ENCODE measurements at places on chromosomes 12 and 14.

- DNase-seq, result no peak
Observed at GRCh38 chr14:31777312-31777711, 216.1 kb downstream of the NUBPL start.

DNA sequence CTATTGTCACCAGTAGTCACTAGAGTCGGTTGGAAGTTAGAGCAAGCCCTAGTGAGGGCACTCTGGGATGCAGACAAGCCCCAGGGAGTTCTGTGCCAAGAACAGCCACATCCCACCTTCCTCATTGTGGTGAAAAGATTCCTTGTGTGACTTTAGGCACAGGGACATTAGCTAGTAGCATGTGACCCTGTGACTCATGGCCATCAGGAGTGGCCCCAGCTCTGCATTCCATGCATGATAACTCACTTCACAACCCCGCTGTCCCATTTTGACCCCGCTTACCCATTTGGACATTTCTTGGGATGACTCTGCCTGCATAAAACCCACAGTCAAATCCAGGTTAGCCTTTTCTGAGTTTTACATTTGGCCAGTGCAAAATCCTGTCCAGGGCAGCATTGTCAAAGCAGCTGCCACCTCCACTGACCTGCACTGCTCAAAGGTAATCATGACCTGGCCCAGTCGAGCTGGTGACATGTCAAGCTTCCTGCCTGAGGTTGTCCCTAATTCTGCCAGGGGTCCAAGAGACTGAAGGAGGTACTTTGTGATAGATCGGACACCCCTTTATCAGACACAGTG lies 430.5 kb downstream of the DPF3 start:
- DNase-seq, result no peak

DNA sequence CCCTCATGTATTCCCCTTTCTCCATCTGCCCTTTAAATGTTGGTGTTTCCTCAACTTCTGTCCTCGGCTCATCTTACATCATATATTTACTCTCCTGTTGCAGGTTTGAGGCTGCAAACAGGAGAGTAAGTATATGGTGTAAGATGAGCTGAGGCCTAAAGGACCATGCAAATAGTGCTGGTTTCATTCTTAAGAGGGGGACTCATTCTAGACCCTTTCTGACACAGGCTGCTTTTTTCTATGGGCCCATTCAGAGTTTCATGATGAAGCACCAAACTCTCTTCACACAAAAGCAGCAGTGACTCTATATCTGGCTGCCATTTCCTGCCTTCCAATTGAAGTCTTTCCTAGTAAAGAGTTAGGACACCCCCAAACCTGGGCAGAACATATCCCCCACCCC lies 218.5 kb downstream of the PHLDA1 start:
- DNase-seq, result no peak

DNA sequence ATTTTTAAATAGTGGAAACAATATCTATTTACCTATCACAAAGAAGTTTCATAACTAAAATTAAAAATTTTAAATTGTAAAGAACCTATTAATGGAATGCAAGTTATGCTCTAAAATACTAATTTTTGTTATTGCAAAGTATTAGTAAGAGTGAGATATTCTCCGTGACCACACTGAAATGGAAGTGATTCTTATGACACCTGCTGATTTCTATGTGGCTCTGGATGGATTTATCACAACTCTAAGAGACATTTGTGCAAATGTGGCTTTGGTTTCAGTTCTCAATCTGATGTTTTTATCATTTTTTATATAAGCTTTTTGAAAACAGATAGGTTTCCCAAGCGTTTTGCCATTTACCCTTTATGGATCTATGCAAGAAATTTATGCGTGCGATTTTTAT lies 497.8 kb downstream of the NAV3 start:
- no peak for DNase-seq

DNA sequence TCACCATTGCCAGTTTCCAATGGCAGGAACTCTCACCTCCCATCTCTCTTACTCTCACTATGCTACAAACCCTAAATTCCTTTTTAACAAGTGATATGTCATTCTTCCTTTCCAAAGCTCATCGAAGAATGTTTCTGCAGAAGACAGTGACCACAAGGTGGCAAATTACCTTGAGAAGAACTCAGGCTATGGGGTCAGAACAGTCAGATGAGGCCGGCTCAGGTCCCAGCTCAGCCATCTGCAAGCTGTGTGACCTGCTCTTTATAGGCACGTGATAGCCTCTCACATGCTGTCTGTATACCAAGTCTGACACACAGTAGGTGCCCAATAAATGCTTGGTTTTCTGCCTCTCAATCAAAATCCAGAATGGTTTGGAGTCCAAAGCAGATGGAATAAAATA lies 80.7 kb downstream of the FOXN3 start:
- DNase-seq, result no peak

DNA sequence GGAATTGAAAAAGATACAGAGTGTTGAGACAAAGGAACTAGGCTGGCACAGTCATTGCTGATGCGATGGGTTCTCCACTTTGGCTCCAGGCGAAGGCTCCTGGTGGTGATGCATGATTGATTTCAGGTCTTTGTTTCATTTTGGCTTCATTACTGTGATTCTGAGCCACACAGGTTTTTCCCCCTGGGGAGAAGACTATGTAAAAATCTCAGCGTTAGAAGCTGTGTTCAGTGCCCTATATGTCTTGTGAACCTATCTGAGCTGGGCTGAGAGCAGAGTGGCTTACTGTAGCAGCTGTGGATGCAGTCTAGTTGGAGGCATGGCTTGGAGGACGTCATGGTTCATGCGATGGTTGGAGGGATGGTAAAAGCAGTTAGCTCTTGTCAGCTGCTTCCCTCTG lies 54.0 kb downstream of the GPATCH2L start:
- no peak for DNase-seq
